ENCODE measurements at places on chromosomes 7 and 10. TPM values are rescaled to one million over a fixed set of nuclear protein-coding genes. Genes with fewer than 3 reads are reported as not detected.
A peak's percentile ranks its signal among the peaks of the same experiment; 100 is the strongest.

DNA sequence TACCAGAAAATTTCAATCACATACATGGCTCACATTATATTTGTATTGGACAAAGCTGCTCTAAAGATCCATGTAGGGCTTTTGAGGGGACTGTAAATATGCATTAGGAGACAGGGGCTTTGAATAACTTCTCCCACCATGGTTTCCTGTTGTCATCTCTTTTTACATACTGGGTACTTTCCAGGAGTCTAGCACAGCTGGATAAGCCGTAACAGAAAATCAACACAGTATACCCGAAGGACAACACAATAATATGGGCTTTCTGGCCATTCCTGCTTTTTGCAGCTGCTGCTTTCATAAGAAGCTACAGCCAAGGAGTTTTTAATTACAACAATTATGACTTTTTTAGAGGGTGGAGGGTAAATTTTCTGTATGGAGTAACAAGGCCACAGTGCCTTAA, 63.4 kb upstream of the SRPK2 start:
- H3K27me3 ChIP-seq, result no peaks in the 10 kb centered on the region
- H3K27ac ChIP-seq, result no peak overlapping the region
- H3K36me3 ChIP-seq, result peaks cover 4% of the 10 kb centered on the region
- DNase-seq, result no peak
- 0 out of 2 replicates have a peak, but pooled peaks cover 2% of the 10 kb centered on the region for H3K4me1 ChIP-seq
- H3K4me3 ChIP-seq, result no peak overlapping the region

GRCh38 chr10:59814878-59815277, 61.6 kb upstream of the MRLN start:
- DNase-seq, result no peak
- H3K27ac ChIP-seq, result no peak overlapping the region
- peaks cover 8% of the 10 kb centered on the region for H3K36me3 ChIP-seq

DNA sequence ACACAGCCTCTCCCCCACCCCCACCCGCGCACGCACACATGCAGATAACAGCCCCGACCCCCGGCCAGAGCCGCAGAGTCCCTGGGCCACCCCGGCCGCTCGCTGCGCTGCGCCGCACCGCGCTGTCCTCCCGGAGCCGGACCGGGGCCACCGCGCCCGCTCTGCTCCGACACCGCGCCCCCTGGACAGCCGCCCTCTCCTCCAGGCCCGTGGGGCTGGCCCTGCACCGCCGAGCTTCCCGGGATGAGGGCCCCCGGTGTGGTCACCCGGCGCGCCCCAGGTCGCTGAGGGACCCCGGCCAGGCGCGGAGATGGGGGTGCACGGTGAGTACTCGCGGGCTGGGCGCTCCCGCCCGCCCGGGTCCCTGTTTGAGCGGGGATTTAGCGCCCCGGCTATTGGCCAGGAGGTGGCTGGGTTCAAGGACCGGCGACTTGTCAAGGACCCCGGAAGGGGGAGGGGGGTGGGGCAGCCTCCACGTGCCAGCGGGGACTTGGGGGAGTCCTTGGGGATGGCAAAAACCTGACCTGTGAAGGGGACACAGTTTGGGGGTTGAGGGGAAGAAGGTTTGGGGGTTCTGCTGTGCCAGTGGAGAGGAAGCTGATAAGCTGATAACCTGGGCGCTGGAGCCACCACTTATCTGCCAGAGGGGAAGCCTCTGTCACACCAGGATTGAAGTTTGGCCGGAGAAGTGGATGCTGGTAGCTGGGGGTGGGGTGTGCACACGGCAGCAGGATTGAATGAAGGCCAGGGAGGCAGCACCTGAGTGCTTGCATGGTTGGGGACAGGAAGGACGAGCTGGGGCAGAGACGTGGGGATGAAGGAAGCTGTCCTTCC, 620 bp downstream of the EPO start:
- peaks cover 54% of the 10 kb centered on the region for H3K27me3 ChIP-seq
- H3K27ac ChIP-seq, result no peak overlapping the region
- no peak overlapping the region for H3K4me3 ChIP-seq
- DNase-seq, result no peak

GRCh38 chr10:90321132-90321816, 536.6 kb downstream of the HTR7 start:
- no peaks in the 10 kb centered on the region for H3K36me3 ChIP-seq
- no peaks in the 10 kb centered on the region for H3K27me3 ChIP-seq
- H3K4me3 ChIP-seq, result no peak overlapping the region
- peak; percentile 71 for DNase-seq
- no peak overlapping the region for H3K27ac ChIP-seq

The CREB3L2 gene
- 42.3 TPM for total RNA-seq

The HABP2 gene
- total RNA-seq, result not detected

The GPRIN2 gene
- total RNA-seq, result not detected
